ENCODE measurements at places on chromosomes 11 and 22. TPM values are rescaled to one million over a fixed set of nuclear protein-coding genes. Genes with fewer than 3 reads are reported as not detected.

The ABCC8 gene
- total RNA-seq, result 1.3 TPM

The FXYD2 gene
- total RNA-seq, result 1.8 TPM

The YPEL1 gene
- 22.1 TPM for total RNA-seq

The TBX10 gene
- not detected for total RNA-seq

The MMP8 gene
- total RNA-seq, result not detected

The C11orf87 gene
- not detected for total RNA-seq

The VSIG10L2 gene
- total RNA-seq, result not detected

The KIRREL3 gene
- total RNA-seq, result not detected

The CD3G gene
- total RNA-seq, result 0.44 TPM

The MUC15 gene
- total RNA-seq, result not detected

The C11orf97 gene
- total RNA-seq, result not detected

The TPBGL gene
- total RNA-seq, result not detected

The POLD4 gene
- total RNA-seq, result 154 TPM

The LRP5 gene
- total RNA-seq, result 37.1 TPM

The DRD4 gene
- not detected for total RNA-seq

The TSKU gene
- 218 TPM for total RNA-seq

The YWHAH gene
- total RNA-seq, result 98.3 TPM

The FOLR1 gene
- 0.39 TPM for total RNA-seq

The HEPN1 gene
- total RNA-seq, result not detected

The EML3 gene
- 73.9 TPM for total RNA-seq

The OR52N2 gene
- not detected for total RNA-seq

The DSCAML1 gene
- total RNA-seq, result 0.42 TPM

The TSSK2 gene
- total RNA-seq, result not detected

The FAM227A gene
- 10.1 TPM for total RNA-seq

The SEPTIN5 gene
- total RNA-seq, result 24.5 TPM

The CREBZF gene
- 81.3 TPM for total RNA-seq

The LDLRAD3 gene
- total RNA-seq, result 19.4 TPM

The MS4A6A gene
- 62.9 TPM for total RNA-seq

The DEPDC7 gene
- total RNA-seq, result 12.2 TPM

The BMAL1 gene
- 61.2 TPM for total RNA-seq

The TENM4 gene
- total RNA-seq, result 36.3 TPM

The OR5P2 gene
- total RNA-seq, result not detected

The SLC37A2 gene
- 3.9 TPM for total RNA-seq

The SYT7 gene
- total RNA-seq, result 1.7 TPM

The RFPL1 gene
- total RNA-seq, result not detected

The OR10A2 gene
- total RNA-seq, result not detected

The INPP5J gene
- 0.90 TPM for total RNA-seq

The KRTAP5-11 gene
- not detected for total RNA-seq

The MOV10L1 gene
- total RNA-seq, result 3.7 TPM

The CD81 gene
- 650 TPM for total RNA-seq

The PDGFB gene
- 7.5 TPM for total RNA-seq

The JRKL gene
- total RNA-seq, result 7.2 TPM

The RASSF10 gene
- not detected for total RNA-seq

The PRDM10 gene
- total RNA-seq, result 23.1 TPM

Data from tibial nerve (tissue), 4 donors.